ENCODE measurements at places on chromosomes 7 and 10.
A peak's percentile ranks its signal among the peaks of the same experiment; 100 is the strongest.

DNA sequence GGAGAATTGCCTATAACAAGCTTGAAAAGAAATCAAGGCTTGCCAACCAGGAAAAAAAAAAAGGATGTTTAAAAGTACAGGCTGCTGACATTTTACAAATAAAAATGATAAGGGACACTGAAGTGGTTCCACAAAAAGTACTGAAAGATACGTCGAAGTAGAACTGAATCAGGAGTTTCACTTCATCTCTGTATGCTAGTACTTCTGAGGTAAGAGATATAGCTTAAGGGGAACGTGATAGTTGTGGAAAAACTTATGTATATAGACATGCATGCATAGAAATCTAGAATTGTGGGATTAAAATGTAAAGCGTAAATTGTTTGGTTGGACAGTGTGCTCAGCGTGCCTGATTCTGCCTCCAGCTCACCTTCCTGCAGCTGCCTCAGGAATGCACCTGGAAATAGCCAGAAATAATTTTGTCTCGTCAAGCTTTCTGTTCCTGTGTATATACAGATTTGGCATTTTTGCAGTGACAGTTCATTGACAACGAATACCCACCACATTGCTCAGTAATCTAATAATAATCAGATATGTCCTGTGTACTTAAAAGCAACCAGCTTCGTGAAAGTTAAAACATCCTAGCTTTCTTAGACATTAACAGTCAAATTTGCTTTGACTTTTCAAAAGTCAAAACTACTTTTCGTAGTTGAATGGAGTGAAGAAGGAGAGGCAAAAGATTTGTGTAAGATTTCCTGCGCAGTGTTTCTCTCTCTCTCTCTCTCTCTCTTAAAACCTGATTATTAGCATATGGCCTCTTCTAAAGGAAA lies 1.4 kb downstream of the SOSTDC1 start:
- DNase-seq = no peak

DNA sequence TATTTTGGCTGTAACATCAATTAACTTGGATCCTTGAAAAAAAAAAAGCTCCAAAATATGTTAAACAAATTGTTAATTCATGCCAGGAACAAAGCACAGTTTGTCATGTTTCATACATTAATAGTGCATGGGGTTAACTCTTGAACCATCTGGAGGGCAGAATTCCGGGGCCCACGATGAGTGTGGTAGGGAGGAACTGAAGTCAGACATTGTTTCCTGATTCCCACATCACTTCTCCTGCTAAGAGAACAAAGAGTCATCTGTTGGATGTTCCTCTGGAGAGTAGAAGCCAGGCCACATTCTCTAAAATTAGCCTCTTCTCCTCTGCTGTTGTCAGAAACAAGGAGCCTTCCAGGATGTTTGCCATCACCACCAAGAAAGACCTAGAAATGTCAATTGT lies 54.6 kb downstream of the TMEM178B start:
- DNase-seq = no peak

GRCh38 chr7:128962899-128963298 lies 25.2 kb downstream of the IRF5 start:
- no peak for DNase-seq

DNA sequence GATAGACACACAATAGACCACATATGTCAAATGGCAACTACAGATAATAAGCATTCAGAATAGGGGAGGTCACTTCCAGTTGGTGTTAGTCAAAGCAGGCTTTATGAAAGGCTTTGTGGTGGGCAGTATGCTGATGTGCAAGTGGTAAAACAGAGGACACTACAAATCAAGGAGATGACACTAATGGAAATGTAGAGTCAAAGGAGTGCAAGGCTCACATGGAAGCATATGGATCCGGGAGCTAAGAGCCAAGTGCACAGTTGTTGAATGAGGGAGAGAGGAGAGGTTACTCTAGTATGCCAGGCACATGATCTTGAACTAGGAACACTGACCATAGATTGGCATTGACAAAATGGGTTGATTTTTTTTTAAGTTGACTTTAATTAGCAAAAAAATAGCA lies 62.7 kb downstream of the GRM3 start:
- DNase-seq = no peak

- DNase-seq = no peak
These were observed 154.4 kb upstream of the NPY start for GRCh38 chr7:24129597-24129996.

DNA sequence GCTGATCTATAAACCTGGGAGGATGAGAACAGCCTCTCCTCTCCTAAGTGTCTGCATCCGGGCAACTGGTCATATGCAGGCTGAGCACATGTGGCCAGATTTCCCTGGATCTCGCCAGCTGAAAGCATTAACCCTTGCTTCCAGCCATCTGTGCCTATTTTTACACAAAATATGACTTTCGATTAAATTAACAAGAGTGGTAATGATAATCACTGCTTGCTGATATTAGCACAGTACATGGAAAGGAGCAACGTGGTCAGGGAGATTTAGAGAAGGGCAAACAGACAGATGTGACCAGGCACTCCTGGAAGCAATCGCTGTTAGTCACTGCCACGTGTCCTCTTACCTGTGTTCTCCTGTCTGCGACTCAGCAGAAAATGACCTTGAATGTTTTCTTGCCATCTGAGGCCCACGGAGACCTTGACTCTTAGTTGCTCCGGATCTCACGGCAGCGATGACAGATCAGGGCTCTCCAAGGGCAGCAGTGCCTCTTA lies 59.5 kb upstream of the NPTX2 start:
- no peak for DNase-seq

GRCh38 chr10:38159004-38159403 lies 64.9 kb downstream of the ZNF37A start:
- no peak for DNase-seq

- peak; percentile 15 for DNase-seq
These were observed 127.2 kb downstream of the PPP1R17 start for GRCh38 chr7:31814187-31814586.

- DNase-seq = no peak
These were observed 321.3 kb downstream of the BICC1 start for GRCh38 chr10:58833771-58834561.

DNA sequence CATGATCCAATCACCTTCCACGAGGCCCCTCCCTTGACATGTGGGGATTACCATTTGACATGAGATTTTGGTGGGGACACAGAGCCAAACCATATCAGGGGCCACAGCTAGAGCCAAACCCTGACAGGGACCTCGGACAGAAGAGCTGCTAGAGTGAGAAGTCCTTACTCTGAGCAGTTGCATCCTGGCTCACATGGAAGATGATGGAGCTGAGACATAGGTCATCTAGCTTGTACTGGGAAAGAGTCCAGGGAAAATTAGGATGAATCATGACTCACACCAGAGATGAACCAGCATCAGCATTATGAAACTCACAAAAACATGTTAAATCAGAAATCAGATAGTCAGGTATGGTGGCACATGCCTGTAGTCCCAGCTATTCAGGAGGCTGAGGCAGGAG lies 12.8 kb upstream of the FMC1 start:
- peak; percentile 70 for DNase-seq

GRCh38 chr10:87803328-87803727 lies 14.7 kb downstream of the ATAD1 start:
- DNase-seq = no peak

- no peak for DNase-seq
These were observed 22.3 kb downstream of the CALML3 start for GRCh38 chr10:5546891-5547680.

DNA sequence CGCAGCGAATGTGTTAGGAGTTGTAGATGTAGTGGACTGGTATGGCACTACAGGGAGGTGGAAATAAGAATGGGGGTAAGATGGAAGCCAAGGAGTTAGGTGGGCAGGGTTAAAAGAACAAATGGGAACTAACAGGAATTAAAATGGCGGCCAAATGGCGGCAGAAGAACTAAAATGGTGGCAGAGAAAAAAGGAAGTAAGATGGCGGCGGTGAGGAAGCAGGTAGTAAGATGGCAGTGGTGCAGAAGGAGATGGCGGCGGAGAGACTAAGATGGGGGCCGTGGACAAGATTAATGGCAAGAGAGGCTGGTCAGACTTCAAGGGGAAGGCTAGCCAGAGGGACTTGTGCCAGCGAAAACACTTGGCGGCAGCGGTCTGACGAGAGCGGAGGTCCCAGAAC lies 44.5 kb downstream of the ZNF138 start:
- no peak for DNase-seq

GRCh38 chr7:82164813-82165212 lies 278.8 kb downstream of the CACNA2D1 start:
- DNase-seq = peak; percentile 75
